ENCODE measurements at places on chromosomes 4 and X.

DNA sequence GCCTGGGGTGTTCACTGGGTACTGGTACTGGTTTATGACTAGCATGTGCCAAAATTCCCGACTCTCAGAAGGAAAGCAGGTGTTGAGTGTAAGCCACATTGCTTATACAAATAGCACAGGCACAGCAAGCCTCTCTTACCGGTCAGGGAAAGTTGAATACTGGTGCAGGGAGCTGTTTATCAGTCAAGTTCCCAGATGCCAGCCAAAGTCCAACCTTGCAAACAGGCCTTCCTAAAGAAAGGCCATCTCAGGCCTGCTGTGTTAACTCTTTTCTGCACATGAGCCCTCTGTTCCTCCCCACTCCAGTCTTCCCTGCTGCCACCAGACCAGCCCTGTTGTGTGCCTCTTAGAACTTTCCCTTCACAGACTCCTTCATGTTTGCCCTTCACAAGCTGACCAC is 34.2 kb downstream of the PKD2 start:
- no peak for DNase-seq

GRCh38 chr4:162061214-162061613 is 102.6 kb downstream of the FSTL5 start:
- peak; percentile 0 for DNase-seq

GRCh38 chr4:151799417-151800012 is 38.7 kb upstream of the GATB start:
- DNase-seq = no peak

DNA sequence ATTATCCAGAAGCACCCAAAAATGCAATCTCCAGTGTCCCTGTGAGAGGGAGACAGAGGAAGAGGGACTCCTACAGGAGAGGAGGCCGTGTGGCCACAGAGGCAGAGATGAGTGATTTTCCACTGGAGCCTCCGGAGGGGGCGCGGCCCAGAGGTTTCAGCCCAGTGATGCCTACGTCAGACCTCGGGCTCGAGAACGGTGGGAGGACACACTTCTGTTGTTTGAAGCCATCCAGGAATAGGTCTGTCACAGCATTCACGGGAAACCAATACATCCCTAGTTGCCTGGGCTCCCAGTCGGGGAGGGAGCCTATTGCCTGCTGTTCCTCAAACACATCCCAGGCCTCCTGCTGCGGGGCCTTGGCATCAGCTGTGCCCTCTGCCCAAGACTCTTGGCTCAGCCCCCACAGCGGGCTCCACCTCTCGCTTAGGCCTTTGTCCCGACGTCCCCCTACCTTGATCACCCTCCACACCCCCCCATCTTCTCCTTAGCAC is 39.2 kb upstream of the HMX1 start:
- no peak for DNase-seq

DNA sequence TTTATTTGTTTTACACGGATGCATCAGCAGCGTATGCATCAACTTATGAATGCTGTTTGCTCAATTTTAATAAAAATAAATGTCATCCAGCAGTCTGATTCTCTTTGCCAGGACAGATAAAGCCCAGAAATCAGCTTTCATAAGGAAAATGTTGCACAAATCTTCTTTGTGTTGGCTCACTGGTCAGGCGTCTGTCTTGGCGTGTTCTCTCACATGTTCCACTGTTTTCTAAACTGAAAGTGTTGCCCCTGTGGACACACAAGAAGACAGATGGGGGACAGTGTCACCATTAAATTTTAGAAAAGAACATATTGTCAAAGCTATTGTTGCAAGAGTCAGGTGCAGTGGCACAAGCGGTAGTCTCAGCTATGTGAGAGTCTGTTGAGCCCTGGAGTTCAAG is 316.2 kb downstream of the CENPC start:
- no peak for DNase-seq

DNA sequence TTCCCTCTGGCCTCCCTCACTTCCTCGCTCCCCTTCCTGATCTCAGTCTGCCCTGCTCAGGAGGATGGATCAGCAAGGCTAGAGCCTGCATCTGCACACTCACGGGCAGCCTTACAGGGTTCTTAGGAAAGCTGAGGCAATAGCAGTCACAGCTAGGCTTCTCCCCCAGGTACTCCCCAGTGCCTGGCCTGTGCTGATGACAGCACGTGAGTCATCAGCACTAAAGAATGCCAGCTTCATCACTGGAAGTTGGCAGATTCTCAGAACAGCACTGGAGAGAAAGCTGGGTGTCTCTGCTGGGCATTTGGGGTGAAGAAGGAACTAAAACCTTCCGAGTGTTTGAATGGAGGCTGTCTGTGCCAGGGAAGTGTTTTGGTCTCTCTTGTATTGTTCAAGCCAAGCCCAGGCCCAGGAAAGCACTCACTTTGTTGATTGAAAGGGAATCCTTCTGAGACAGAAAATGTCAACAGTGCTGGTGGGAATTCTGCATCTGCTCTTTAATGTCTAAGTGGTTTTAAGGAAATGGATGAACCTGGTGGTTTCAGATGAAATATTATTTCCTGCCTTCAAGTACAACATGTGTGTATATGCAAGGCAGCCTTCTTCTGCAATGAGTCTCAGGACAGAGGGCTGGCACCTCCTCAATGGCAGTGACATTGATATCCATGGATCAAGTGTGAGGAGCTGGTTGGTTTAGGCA is 73.0 kb upstream of the SCOC start:
- DNase-seq = peak; percentile 83

GRCh38 chr4:18645351-18645750 is 623.8 kb upstream of the LCORL start:
- DNase-seq = no peak
